ENCODE measurements at places on chromosomes 4 and X. TPM values are rescaled to one million over a fixed set of nuclear protein-coding genes. Genes with fewer than 3 reads are reported as not detected.

NONO gene
- 388 TPM for total RNA-seq

AVPR2 gene
- total RNA-seq, result not detected

TASL gene
- total RNA-seq, result not detected

IRS4 gene
- not detected for total RNA-seq

ACE2 gene
- total RNA-seq, result 0.07 TPM

CCDC149 gene
- 3.3 TPM for total RNA-seq

NHSL2 gene
- total RNA-seq, result 0.42 TPM

GAB3 gene
- 0.14 TPM for total RNA-seq

NPY1R gene
- 0.04 TPM for total RNA-seq

INTU gene
- 3.1 TPM for total RNA-seq

FGFBP2 gene
- total RNA-seq, result not detected

YY2 gene
- 2.2 TPM for total RNA-seq

POU3F4 gene
- not detected for total RNA-seq

VCX3A gene
- total RNA-seq, result not detected

GAB1 gene
- total RNA-seq, result 10.4 TPM

NPNT gene
- 0.51 TPM for total RNA-seq

REELD1 gene
- total RNA-seq, result not detected

FSTL5 gene
- total RNA-seq, result not detected

ZNF595 gene
- total RNA-seq, result 8.1 TPM

KDR gene
- total RNA-seq, result not detected

DMRTC1B gene
- not detected for total RNA-seq

F11 gene
- not detected for total RNA-seq
